ENCODE measurements at places on chromosomes 13 and 19.

- DNase-seq: no peak
Observed at GRCh38 chr19:43811837-43812236, 9.6 kb upstream of the LYPD5 start.

GRCh38 chr19:10670876-10671804 is 17.0 kb downstream of the ILF3 start:
- no peak for DNase-seq

- DNase-seq: no peak
Observed at GRCh38 chr19:28309070-28309469, 903.9 kb downstream of the UQCRFS1 start.

DNA sequence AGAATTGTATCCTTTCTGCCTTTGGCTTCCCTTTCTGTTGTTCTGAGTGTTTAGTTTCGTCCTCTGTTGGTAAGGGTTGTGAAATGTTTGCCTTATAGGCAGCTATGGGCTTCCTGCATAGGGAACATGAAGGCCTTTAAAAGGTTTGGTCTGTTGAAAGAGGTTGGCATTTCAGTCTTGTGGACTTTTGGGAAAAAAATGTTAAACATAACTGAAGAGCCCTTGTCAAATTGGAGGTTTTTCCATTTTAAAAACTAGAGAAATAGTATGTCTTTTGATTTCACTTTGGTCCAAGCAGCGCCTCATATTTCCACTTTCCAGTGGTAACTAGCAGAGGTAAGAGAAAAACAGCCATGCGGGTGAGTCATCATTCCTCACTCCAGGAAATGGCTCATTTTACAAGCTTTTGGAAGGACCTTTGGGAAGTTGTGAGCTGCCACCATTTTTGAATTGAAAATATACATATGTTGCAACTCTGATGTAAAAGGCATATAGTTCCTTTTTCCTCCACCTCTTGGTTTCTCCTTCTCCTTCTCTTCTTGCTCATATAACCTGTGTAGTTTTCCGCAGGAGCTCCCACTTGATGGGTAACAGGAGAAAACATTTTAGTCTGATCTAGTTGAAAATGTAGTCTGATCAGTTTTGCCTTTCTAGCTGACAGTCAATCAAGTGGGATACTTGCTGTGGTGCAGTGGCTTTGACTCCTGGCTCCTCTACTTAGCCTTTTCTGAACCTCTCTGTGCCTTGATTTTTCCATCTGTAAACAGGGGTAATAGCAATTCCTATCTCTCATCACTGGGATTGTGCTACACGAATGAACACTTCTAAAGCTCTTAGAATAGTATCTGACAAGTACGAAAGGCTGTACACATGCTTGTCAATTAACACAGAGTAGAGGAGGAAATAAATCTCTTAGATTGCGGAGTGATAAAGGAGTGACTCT is 23.0 kb downstream of the GPC6 start:
- DNase-seq: no peak

DNA sequence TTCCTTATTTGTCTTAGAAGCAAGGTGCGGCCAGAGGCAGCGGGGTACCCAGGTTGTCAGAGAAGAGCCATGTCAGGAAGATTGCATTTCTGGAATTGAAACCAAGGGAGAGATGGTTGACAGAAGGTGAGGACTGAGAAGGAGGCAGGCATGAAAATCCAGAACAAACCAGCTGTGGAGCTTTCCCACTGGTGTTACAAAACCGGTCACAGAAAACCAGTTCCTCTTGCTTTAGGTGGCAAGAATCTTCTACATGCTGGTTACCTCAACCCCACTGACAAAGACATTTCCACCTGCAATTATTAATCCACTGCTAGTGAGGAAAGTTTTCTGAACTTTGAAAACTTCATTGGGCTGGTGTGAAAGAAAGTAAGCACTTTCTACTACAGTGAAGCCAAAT is 64.0 kb upstream of the MED4 start:
- DNase-seq: no peak

DNA sequence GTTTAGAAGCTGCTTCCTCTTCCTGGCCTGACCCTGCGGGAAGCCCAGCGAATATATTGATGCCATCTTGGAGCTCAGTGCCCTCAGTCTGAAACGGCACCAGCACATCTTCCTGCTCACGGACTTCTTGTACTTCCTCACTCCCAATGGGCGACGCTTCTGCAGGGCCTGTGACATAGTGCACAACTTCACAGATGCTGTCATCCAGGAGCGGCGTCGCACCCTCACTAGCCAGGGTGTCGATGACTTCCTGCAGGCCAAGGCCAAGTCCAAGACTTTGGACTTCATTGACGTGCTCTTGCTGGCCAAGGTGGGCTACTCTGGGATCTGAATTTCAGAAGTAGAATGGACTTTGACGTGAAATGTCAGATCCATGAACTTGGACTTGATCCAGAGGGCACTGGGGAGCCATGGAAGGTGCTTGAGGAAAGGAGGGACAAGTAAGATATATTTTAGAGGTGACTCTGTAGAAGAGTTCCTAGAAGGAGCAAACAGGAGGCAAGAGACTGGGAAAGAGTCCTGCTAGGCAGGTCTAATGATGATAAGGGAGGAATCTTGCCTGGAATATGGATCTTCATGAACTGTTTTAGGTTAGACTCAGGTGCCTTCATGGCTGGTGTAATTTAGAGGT is 38.4 kb upstream of the CYP4F8 start:
- no peak for DNase-seq

GRCh38 chr13:30720172-30720869 is 15.0 kb upstream of the ALOX5AP start:
- peak; percentile 63 for DNase-seq

GRCh38 chr19:30711826-30712225 is 339.6 kb downstream of the ZNF536 start:
- DNase-seq: no peak

GRCh38 chr13:75902166-75903104 is 266.3 kb downstream of the LMO7 start:
- no peak for DNase-seq

DNA sequence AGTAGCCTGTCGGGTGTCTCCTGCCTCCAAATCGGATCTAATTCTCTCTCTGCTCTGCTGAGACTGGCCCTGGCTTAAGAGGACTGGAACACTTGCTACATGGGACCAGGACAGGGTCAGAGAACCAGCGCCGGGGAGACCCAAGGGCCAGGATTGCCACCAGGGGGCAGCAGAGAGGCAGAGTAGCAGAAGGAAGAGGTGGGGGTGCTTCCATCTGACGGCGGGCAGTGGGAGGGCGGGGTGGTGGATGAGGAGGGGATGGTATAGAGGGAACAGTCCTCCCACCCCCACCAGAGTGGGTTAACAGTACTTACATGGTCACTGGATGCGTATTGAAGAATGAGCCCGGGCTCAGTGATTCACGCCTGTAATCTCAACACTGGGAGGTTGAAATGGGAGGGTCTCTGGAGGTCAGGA is 11.9 kb downstream of the SELENOW start:
- DNase-seq: peak; percentile 86

GRCh38 chr13:106143392-106143791 is 392.1 kb downstream of the EFNB2 start:
- DNase-seq: no peak

DNA sequence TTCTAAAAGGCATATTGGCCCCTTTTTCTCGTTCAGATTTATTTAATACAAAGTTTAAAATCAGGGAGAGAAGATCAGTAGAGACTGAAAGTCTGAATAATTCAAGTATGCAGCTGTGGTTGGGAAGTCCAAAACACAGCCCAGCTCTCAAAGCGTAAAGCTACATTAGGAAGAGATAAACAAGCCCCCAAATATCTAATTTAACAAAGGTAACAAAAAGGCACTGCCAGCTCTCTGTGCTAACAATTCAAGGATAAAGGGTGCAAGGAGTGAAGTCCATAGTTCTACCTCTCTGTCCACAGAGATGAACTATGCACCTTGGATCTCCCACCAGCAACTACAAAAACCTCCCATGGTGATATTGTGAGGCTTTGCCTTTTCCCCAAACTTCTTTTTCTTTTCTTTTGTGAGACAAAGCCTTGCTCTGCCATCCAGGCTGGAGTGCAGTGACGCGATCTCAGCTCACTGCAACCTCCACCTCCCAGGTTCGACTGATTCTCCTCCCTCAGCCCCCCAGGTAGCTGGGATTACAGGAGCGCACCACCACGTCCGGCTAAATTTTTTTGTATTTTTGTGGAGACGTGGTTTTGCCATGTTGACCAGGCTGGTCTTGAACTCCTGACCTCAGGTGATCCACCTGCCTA is 104.4 kb downstream of the LHFPL6 start:
- DNase-seq: no peak

GRCh38 chr13:103030776-103031175 is 35.4 kb downstream of the SLC10A2 start:
- DNase-seq: no peak

- no peak for DNase-seq
Observed at GRCh38 chr13:113832205-113832604, 31.7 kb downstream of the GAS6 start.

DNA sequence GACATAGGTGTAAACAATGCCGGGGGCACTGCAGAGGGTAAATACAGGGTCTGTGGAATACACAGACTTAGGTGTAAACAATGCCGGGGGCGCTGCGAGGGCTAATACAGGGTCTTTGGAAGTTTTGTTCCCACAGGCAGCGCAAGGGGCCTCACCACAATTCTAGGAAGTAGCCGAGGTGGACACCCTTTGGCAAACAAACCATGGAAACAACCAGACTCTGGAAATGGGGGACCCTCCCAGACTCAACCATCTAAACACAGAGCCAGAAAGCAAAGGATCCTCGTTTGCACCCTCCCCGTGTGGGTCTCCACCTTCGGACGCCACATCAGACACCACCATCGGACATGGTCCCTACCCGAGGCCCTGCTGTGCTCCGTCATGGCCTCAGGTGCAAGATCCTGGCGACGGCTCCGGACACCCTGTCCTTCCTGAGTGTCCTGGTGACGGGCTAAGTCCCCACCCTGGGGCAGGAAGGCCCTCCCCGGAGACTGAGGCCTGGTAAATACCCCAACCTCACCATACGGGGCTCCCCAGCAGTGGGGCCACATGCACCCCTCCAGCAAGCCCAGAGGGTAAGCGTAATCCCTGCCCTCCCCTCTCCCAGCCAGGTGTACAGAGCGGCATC is 16.7 kb upstream of the PLPP2 start:
- DNase-seq: no peak

- no peak for DNase-seq
Observed at GRCh38 chr13:111597191-111597611, 276.8 kb downstream of the TEX29 start.

GRCh38 chr13:45781553-45782326 is 69.8 kb downstream of the SIAH3 start:
- no peak for DNase-seq

DNA sequence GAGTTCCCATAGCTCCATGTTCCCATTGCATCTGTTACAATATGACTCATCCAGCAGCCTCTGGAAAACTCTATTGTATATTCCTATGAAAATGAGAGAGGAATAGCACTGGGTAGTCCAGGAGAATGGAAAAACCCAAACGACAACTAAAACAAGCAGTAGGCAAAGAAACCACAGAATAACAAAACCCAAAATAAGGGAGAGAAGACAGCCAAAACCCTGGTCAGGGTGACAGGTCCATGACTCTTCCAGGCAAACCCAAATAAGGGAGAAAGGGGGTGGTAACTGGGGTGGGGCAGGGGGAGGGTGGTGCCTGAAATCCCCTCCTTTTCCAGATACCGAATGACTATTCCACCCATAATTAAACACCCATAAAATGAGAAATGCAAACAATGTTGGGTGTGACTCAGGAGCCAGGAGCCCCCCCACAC is 4.0 kb upstream of the ZNF8 start:
- DNase-seq: no peak

GRCh38 chr13:107284173-107284572 is 716.2 kb upstream of the ARGLU1 start:
- no peak for DNase-seq

GRCh38 chr13:49305792-49306425 is 58.2 kb downstream of the CDADC1 start:
- no peak for DNase-seq

GRCh38 chr13:88674841-88675240 is 1003.7 kb downstream of the SLITRK5 start:
- no peak for DNase-seq

GRCh38 chr19:14000691-14001375 is 5.3 kb downstream of the RFX1 start:
- DNase-seq: no peak

DNA sequence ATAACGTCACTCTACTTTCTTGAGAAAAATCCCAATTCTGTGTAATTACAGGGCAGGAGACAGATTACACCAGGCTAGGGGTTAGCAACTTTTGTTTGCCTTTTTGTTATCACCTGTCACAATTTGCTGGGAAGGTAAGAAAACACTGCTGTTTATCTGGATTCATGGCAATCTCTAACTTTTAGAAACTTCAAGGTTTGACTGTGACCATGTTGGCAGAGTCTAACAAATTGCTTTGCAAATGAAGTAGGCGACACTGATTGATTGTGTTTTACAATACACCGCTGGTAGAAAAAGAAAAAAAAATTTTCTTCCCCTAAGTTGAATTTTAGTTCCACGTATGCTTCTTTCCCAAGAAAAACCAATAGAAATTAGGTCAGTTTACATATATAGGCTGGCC is 10.4 kb upstream of the PDX1 start:
- no peak for DNase-seq

DNA sequence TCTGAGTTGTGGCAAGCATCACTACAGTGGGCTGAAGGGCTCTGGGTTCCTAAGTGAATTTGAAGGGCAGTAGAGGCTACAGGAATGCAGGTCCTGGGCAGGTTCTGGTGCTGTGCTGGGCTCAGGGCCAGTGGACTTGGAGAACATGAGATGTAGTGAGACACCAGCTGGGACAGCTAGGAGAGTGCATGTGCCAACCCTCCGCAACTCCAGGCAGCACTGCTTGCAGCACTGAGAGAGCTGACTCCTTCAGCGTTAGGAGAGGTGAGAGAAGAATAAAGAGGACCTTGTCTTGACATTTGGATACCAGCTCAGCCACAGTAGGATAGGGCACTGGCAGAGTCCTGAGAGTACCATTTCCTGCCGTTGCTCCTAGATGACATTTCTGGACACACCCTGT is 739.9 kb upstream of the PRR20A start:
- no peak for DNase-seq

- no peak for DNase-seq
Observed at GRCh38 chr19:48218997-48219396, 36.7 kb downstream of the CARD8 start.

DNA sequence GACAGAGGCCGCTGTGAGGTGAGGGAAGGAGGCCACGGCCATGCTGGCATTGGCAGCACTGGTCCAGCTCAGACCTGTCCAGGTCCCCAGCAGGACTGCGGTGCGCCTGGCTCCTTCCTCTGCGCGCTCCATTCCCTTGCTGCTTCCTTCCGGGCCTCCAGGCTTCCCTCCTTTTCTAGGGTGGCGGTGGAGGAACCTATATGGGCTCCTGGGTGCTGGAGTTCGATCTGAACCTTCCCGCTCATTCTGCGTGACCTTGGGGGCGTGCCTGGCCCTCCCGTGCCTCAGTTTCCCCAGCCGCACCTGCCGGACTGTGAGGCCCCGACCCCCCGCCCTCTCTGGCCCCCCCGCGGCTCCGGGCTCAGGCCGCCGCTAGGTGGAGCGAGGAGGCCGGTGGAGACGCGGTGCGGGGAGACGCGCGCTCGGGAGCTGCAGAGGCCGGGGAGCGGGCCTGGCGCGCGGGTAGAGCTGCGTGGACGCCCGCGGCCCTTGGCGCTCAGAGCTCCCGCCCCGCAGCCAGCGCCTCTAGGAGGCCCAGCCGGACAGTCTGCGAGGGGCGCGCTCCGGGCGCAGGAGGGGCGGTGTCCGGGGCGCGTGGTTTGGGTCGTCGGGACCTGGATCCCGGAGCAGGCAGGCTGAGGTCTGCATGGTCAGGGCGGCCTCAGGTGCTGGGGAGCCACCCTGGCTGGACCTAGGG is 29.9 kb downstream of the EFNA2 start:
- DNase-seq: peak; percentile 35

GRCh38 chr19:28869459-28869858 is 343.5 kb downstream of the UQCRFS1 start:
- DNase-seq: no peak
